COLO829 (cell line): ENCODE measurements at places on chromosomes 5 and 9.

- no peak for DNase-seq
Observed at GRCh38 chr5:602466-603035, 9.6 kb upstream of the CEP72 start.

GRCh38 chr9:2362150-2362549, 259.4 kb upstream of the VLDLR start:
- DNase-seq, result no peak

- no peak for DNase-seq
Observed at GRCh38 chr5:36948041-36948440, 71.5 kb downstream of the NIPBL start.

GRCh38 chr9:125561509-125562148, 145.4 kb downstream of the MAPKAP1 start:
- no peak for DNase-seq

- peak; percentile 72 for DNase-seq
Observed at GRCh38 chr9:19481971-19482404, 73.2 kb downstream of the ACER2 start.

GRCh38 chr5:15929611-15930263, 249.9 kb downstream of the MARCHF11 start:
- DNase-seq, result no peak

GRCh38 chr9:133124123-133124906, 3.3 kb upstream of the RALGDS start:
- no peak for DNase-seq

DNA sequence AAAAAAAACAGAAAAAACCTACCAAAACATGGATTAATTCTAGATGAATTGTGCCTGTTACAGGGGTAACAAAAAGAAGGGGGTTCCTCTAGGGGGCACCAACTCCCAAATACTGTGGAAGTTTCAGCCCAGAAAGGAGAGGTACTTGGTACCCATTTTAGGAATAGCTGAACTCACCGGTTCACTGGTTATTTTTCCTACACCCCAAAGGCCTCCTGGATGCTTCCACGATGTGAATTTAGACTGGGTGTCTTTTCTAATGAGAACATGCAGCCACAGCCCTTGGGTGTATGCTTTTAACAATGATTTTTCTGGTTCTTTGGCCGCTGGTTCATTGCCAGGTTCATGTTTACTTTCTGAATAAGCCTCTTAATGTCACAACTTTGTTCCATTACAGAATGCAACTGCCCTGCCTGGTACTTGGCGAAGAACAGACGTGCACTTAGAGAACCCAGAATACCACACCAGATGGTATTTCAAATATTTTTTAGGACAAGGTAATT, 46.7 kb downstream of the GARNL3 start:
- DNase-seq, result no peak

DNA sequence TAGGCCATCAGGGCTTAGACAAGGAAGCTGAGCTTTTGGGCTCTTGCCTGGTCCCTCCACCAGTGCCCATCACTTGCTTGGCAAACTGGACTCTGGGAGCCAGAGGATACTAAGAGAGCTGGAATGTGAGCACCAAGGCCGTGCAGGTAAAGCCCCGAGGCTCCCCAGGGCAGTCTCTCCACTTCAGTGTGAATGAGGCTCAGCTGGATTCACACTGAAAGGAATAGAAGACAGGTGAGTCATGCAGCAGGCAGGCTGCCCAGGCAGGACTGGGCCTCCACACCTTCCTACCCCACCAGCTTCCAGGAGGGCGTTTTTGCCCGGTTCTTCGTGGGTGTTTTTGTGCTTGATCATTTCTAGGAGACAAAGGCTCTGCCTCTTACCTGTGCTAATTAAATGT, 7.3 kb upstream of the CTSV start:
- no peak for DNase-seq

- DNase-seq, result no peak
Observed at GRCh38 chr9:98942906-98943681, 613 bp upstream of the COL15A1 start.

DNA sequence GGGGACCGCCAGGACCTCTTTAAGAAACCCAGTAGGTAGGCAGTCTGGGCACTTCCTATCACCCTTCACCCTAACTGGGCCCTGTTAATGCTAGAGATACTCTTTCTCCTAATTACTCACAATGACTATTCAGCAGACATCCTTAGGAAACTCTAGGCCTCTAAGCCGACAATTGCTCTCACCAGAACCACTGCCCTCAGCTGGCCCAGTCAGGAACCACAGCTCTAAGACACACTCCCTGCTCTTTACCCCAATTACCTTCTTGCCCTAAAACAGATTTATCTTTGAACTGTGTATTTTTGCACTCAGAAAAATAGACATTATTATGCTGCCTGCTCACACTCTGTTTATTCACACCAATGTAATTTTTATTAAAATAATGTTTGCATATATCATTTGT, 432.6 kb upstream of the SLC30A5 start:
- DNase-seq, result peak; percentile 4
